ENCODE measurements at places on chromosomes 2 and 18.

DNA sequence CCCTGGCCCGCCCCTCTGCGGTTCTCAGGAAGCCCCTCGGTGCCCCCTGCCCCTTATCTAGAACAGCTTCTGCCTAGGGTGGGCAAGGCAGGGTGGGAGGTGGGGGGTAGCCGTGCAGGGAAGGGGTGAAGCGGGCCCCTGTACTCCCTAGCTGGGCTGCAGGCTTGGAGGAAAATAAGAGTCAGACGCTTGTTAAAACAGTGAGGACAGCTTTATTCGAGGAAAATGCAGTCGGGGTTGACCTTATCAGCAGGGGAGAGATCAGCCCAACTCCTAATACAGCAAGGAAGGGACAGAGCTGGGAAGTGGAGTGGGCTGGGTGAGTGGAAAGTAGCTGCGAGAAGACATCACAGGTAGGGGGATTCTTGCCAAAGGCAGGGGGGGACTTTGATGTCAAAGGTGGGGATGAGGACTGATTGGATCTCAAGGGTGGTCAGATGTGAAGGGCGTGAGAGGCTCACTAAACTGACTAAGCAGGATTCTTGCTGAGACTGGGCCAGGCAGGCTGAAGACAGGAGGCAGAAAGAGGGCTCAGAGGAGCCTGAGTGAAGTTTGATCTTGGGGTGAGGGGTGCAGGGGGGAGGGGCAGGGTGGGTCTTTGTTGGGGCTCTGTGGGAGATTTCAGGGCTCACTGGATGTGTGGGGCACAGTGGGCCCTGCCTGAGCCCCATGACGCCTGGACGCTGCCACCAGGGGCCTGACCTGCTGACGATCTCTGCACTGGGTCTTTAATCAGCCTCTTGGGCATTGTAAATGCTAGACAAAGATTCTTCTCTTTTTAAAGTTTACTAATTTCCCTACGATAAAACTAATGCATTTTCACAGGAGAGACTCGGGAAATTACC lies 29.9 kb downstream of the HPCAL1 start:
- peak; percentile 32 for DNase-seq

GRCh38 chr2:15718103-15718943 lies 126.7 kb downstream of the DDX1 start:
- DNase-seq: no peak

- no peak for DNase-seq
These were observed 87.7 kb upstream of the DDX18 start for GRCh38 chr2:117726747-117727146.

DNA sequence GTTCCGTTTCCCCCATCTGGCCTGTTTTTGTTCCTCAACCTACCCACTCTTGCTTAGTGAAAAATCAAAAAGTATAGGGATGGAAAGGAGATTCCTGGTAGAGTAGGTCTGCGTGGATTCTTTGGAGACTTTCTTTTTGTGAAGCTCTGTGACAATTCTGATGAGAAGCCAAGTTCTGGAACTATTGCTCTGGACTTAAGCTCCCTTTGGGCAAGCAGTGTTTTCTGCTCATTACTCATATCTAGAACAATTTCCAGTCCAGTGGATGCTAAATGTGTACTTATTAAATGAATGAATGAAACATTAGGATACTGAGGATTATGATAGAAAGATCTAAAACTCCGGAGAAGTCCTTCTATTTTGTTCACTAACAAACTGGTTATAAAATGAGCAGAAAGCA lies 76.5 kb downstream of the SOCS6 start:
- no peak for DNase-seq

GRCh38 chr2:24429197-24430074 lies 61.6 kb upstream of the NCOA1 start:
- no peak for DNase-seq

DNA sequence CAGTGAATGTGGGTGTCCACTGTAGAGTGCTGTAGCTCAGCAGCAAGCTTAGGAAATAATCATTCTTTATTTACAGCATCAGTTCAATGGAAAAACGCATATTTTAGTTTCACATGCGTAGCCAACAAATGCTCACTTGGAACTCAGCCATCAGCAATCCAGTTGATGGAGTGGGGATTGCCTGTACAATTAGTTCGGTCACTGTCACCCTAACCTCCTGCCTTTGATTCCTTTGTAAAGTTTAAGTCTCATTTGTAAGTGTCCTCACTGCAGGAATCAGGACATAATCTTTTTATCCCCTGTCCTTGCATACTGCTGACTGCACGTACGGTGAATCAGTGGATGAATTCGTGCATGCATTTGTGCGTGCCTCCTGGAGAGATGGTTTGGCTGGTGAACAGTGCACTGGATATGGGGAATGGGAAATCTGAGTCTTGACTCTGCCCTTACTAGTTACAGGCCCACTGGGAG lies 55.9 kb downstream of the RAB31 start:
- DNase-seq: no peak

- DNase-seq: no peak
These were observed 56.2 kb upstream of the ATP8B1 start for GRCh38 chr18:57859314-57859713.

DNA sequence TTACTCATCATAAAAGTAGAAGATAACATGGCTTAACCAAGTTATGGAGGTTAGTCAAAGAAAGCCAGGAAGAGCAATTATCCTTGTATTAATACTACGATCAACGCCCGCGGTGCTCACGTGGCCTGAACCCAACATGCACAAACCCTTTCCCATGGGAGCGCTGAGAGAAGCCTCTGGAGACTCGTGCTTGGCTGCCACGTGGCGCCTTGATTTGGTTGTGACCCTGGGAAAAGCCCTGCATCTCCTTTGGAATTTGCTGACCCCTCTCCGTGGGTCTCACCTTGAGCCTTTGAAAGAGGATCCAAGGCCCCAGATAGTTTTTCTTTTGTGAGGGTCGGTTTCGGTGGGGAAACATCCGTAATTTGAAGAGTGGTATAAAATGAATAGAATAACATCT lies 255.6 kb downstream of the DCDC2C start:
- no peak for DNase-seq

- DNase-seq: no peak
These were observed 9.0 kb upstream of the GAL3ST2 start for GRCh38 chr2:241767464-241768250.

GRCh38 chr18:3842844-3843243 lies 392.9 kb downstream of the TGIF1 start:
- DNase-seq: no peak

GRCh38 chr2:99079226-99079625 lies 62.3 kb upstream of the C2orf15 start:
- DNase-seq: no peak

DNA sequence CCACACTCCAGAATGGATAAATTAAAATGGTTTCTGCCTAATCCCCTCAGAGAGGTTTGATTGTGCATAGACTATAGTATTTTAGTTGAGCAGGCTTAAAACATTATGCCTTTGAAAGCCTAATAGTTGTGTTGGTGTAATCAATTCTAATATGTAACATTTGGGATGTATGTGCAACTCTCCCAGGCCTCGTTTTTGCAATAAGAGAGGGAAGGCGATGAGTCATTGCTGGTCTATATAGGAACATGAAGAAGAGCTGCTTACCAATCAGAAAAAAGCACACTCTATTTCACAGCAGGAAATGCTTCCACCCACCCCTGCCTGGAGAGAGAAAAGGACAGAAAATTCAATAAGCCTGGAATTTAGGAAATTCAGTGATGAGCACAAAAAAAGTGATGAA lies 1424.0 kb upstream of the PIK3C3 start:
- DNase-seq: no peak

- no peak for DNase-seq
These were observed 1.4 kb downstream of the GPBAR1 start for GRCh38 chr2:218262237-218262600.

GRCh38 chr2:98917031-98917471 lies 19.0 kb downstream of the CRACDL start:
- no peak for DNase-seq

DNA sequence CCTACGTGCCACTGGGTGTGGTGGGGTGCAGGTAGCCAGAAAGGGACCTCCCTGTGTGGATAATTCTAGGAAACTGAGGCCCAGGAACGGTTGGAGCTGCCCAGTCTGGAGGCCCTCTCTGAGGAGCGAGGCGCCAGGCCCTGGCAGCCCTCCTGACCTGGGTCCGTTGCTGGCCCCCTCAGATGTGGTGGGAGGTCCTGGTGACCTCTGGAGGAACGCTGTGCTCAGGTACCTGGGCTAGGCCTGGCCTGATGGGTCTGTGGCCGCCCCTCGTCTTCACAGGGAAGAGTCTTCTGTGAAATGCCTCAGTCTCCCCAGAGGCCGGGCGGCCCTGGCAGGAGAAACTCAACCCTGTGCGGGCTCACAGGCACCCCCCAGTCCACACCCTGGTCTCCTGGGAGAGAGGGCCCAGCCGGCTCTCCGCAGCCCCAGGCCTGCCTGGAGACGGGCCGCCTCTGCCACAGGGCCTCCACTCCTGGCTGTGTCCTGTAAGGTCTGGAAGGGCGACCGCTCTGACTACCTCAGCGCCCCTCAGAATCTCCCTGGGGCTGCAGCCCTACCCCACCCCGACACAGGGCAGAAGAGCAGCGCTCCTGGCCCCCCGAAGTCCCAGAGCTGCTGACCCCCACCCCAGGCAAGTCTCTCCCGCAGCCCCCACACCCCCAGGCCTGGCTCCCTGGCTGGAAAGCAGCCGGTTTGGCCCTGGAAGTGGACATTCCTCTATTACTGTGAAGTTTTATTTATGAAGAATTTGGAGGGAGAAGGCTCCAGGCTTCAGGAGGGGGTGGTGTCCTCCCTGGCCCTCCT lies 3.7 kb downstream of the B3GNT7 start:
- DNase-seq: no peak

- DNase-seq: no peak
These were observed 411.7 kb upstream of the MYT1L start for GRCh38 chr2:2742726-2743125.

GRCh38 chr18:48943736-48944527 lies 6.8 kb downstream of the SMAD7 start:
- DNase-seq: no peak

GRCh38 chr2:42095923-42096408 lies 48.1 kb downstream of the PKDCC start:
- DNase-seq: peak; percentile 73

DNA sequence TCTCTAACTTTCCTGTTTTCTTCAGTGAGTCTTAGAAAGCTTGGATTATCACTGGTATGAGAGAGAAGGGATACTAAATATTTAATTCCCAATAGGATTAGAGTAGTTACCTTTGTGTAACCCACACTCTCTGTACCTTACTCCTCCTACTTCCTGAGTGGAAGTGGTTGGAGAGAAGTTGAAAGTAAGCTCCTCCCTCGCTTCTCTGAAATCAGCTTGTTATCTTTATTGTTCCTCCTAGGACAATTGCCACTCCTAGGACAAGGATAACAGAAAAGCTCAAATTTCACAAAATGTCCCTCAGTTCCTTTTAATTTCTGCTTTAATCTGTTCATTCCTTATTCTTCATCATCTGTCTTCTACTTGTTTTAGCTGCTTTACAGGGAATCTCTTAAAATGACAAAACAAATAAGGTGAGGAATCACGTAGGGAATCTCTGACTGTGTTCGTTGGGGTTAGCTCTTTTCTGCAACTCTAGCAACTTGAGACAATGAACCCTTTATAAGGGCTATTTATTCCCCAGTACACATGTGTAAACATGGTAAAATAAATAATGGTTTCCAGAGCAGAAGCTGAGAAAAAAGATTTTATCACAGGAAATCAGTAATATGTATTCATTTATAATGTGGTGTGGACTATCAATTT lies 8.6 kb downstream of the ITPRID2 start:
- DNase-seq: no peak

GRCh38 chr18:60411715-60412114 lies 39.1 kb upstream of the MC4R start:
- DNase-seq: no peak

DNA sequence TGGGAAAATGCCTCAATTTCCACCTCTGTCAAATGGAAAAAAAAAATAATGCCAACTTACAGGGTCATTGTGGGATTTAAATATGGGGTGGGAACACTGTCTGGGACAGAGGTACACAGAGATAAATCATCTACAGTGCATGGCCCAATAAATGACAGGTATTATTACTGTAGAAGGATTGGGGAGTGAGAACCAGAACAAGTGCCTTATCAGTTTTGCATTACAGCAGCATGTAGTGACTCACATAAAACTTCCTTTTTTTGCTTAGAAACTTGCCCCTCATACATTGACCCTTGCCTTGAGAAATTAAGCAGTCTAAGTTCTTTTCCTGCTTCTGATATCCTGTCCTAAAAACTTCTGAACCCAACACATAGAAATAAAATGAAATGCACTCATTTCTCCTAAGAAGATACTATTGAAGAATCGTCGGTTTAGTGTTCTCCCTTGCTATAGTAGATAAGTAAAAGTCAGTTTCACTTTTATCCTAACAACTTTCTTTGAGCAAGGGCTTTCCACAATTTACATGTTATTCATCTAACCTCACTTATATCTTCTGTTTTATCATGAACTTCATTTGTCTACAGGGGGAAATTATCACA lies 121.0 kb upstream of the HAAO start:
- DNase-seq: no peak

- DNase-seq: no peak
These were observed 75.3 kb downstream of the COLEC12 start for GRCh38 chr18:425106-425745.

GRCh38 chr2:28630341-28630740 lies 121.3 kb upstream of the PPP1CB start:
- DNase-seq: no peak

- DNase-seq: no peak
These were observed 90.8 kb downstream of the RHOB start for GRCh38 chr2:20537423-20538307.

DNA sequence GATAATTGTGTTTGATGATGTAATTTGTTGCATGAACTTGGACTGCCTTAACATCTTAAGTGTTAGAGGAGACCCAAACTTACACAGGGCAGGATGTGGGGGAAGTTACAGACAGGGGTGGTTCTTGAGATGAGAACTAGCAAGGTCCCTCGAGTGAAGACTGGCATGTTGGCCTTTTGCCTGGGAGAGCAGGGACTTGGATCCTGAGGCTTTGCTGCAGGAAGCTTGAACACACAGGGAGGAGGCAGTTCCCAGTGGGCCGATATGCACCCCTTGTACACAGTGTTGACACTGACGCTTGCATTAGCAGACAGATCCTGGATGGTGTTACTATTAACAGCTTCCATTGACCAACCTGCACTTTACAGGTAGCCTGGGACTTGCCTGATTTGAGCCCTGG lies 47.5 kb downstream of the CHRNA1 start:
- DNase-seq: no peak
